ENCODE measurements at places on chromosomes 7 and 10. TPM values are rescaled to one million over a fixed set of nuclear protein-coding genes. Genes with fewer than 3 reads are reported as not detected.

- DNase-seq, result no peak
Measured at GRCh38 chr10:7686351-7687171, 16.6 kb upstream of the ITIH2 start.

The MBL2 gene
- not detected for total RNA-seq

DNA sequence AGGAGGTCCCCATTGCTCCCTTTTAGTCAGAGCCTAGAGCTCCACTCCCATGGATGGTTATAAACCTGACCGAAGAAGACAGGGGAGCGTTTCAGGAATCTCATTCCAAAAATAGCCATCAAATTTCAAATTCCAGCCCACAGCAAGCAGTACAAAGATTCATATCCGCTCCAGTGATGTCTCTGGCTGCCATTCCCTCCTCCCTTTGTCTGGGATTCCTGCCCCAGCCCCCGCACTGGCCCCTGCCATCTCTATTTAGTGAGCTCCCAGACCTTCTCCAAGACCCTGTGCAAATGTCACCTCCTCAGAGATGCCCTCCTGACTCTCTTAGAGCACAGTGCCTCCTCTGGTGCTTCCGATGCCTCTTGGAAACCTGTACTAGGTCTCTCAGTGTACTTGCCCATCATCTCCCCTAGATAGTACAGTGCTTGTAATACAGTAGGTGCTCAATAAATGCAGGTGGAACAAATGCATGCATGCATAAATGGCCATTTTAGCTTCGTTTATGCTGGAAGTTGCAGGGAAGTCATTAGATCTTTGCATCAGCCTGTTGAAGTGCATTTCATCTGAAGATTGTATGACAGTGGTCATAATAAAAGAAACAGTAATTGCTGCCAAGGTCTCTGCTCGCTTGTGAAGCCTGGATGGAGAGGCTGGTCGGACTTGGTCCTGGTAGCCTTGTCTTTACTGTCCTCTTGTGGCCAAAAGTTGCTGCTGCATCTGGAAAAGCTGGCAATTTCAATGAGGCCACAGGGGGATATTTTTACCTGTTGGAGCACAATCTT is 32.0 kb upstream of the HABP2 start:
- DNase-seq, result peak; percentile 76

DNA sequence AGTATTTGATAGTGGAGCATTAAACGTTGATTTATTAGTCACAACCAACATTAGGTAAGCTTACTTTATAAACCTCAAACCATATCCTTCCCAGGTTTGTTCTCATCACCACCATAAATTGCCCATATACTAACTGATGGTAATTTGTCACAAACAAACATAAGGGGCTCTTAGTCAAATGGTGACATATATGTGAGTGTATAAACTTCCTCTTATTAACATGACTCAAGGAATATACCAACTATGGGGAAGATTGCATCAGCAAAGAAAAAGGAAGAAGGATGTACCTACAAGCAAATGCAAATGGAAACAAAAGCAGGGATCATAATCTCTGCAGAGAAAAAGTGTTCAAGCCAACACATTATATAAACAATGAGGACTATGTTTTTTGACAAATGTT is 418.2 kb upstream of the AKR1E2 start:
- DNase-seq, result no peak

- DNase-seq, result no peak
Measured at GRCh38 chr10:62348029-62348428, 26.1 kb upstream of the ZNF365 start.
